Naive B cell (primary cell): ENCODE measurements at places on chromosomes 4 and X. TPM values are rescaled to one million over a fixed set of nuclear protein-coding genes. Genes with fewer than 3 reads are reported as not detected.

DNA sequence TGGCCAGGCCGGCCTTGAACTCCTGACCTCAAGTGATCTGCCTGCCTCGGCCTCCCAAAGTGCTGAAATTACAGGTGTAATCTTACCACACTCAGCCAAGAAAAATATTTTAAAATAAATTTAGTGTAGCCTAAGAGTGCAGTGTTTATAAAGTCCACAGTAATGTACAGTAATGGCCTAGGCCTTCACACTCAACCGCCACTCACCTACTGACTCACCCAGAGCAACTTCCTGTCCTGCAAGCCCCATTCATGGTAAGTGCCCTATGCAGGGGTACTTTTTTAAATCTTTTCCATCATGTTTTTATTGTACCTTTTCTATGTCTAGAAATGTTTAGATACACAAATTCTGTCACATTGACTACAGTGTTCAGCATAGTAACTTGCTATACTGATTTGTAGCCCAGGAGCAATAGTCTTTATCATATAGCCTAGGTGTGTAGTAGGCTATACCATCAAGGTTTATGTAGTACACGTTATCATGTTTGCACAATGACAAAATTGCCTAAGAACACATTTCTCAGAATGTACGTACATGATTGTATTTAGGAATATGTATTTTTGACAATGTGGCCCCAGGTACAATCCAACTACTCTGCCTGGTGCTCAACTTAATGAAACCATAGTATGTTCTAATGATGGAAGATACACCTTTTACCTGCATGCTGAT, 455.2 kb downstream of the PCDH7 start:
- H3K27me3 ChIP-seq: no peaks in the 10 kb centered on the region
- no peaks in the 10 kb centered on the region for H3K36me3 ChIP-seq
- no peaks in the 10 kb centered on the region for H3K4me1 ChIP-seq
- H3K4me3 ChIP-seq: no peak overlapping the region

GRCh38 chr4:107216379-107216778, 180.3 kb upstream of the DKK2 start:
- H3K36me3 ChIP-seq: no peaks in the 10 kb centered on the region
- no peak overlapping the region for H3K27ac ChIP-seq
- H3K27me3 ChIP-seq: no peaks in the 10 kb centered on the region
- no peak for DNase-seq
- H3K4me3 ChIP-seq: no peak overlapping the region
- no peaks in the 10 kb centered on the region for H3K4me1 ChIP-seq

DNA sequence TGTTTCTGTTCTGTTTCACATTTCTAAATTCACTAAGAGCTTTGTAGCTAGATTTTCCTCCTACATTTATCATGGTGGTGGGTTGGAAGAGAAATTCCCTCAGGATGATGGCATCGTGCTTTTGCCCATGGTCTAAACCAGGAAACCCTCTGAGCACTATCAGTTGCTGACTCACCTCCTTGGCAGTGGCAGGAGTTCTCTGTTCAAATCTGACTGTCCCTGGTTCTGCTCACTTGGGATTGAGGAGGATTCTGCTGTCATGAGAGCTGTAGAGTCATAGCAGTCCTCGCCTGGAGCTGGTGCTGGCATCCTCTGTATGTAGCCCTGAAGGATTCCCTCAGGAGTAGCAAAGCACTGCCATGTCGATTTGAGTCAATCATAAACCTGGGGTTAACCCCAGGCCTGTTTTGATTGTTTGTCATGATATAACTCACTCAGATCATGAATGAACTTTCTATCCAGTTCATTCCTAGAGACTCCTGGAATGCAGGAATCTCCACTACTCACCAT, 9.4 kb downstream of the TEX13A start:
- no peaks in the 10 kb centered on the region for H3K4me1 ChIP-seq
- no peak for DNase-seq
- no peaks in the 10 kb centered on the region for H3K27me3 ChIP-seq
- H3K4me3 ChIP-seq: no peak overlapping the region

GRCh38 chrX:20361890-20362262, 95.2 kb upstream of the RPS6KA3 start:
- no peak for DNase-seq
- peaks cover 5% of the 10 kb centered on the region for H3K27me3 ChIP-seq
- no peaks in the 10 kb centered on the region for H3K36me3 ChIP-seq
- H3K4me3 ChIP-seq: no peak overlapping the region
- H3K27ac ChIP-seq: no peak overlapping the region
- H3K4me1 ChIP-seq: no peaks in the 10 kb centered on the region

DNA sequence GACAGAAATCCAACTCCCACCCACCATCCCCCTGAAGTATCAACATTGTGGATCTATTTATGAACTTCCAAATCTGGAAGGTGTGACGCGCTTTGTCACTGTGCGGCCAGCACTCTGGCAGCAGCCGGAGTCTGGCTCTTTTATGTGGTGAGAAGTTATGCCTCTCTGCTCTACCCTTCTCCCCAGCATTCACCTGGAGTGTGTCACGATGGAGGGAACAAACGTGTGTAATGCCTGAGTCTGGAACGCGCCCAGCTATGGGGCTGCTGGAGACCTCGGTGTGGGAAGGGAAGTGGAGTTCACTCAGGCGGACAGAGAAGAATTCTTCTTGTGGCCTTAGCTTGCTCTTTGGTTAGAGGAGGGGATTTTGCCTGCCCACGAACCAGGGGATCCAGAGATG, 222.1 kb upstream of the RPL34 start:
- no peaks in the 10 kb centered on the region for H3K27me3 ChIP-seq
- H3K4me1 ChIP-seq: no peaks in the 10 kb centered on the region
- H3K27ac ChIP-seq: no peak overlapping the region
- DNase-seq: no peak

DNA sequence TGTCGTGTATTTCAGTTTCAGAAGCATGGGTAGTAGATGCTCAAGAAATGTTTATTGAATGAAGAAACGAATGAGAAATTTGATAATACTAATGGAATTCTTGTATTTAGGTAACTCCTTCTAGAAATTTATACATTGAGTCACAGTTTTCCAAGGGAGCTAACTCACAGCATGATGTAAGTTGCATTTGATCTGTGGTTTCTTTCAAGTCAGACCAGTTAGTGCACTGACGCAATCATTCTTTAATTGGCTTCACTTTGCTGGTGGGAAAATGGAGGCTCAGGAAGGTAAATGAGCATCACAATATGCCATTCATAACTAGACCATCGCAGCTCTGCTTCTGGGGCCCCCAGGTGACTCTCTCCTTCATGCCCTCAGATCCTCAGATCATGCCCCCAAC, 17.3 kb upstream of the CWH43 start:
- H3K27ac ChIP-seq: no peak overlapping the region
- no peaks in the 10 kb centered on the region for H3K36me3 ChIP-seq
- DNase-seq: no peak

TCEANC gene
- 13.7 TPM for polyA plus RNA-seq

DNA sequence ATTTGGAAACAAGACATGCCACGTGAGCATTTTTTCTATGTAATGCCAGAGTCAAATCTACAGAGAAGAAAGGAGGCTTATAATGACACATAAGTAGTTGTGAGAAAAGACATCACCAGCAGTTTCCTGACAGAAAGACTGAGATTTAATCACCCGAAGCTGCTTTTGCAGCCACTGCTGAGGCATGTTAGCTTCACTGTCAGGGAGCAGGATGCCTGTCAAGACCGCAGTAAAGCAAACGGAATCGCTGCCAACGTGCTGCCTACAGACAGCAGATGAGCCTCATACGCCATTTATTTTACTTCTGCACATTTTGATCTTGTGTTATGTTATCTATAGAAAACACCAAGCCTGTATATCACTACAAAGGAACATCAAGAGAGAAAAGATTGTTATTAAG, 68.7 kb upstream of the NDST3 start:
- no peaks in the 10 kb centered on the region for H3K36me3 ChIP-seq
- no peak overlapping the region for H3K27ac ChIP-seq
- H3K27me3 ChIP-seq: no peaks in the 10 kb centered on the region
- no peak overlapping the region for H3K4me3 ChIP-seq
- DNase-seq: no peak
